Chondrocyte (in vitro differentiated cells): ENCODE measurements at places on chromosomes 11 and 22.

DNA sequence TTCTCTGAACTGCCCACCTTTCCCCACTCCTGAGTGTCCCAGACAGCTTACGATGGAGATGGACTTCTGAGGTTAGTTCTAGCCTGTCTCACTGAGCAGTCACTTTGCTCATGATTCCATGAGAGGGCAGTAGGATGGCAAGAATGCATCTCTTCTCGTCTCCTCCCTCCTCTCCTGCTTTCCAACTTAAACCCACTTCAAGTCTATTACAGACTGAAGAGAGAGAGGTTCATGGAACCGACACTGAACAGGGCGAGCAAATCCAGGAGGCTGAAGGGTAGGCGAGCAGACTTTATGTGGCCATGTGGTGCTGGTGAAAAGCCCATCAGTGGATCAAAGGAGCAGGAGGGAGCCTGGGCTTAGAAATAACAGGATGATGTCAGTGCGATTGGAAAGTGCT, 38.6 kb downstream of the CEP164 start:
- no peak for DNase-seq

- no peak for DNase-seq
Measured at GRCh38 chr11:9529334-9529650, 44.2 kb upstream of the WEE1 start.

DNA sequence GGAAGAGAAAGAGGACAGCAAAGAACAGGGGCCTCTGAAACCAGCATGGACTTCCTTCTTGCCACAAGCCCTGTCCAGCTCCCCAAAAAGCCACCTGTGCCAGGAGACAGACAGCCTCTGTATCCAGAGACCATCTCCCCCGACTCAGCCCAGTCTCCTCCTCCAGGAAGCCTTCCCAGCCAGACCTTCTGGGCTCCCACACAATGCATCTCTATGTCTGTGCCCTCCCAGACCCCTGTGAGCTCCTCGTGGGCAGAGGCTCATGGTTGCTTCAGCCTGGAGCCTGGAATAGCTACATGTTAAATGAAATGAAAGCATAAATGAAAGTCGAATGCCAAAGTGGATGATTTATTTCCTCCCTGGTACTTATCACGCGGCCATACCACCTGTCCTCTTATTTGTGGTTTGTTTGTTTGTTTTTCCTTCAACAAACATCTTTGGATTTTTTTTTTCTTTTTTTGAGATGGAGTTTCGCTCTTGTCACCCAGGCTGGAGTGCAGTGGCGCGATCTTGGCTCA, 7.3 kb upstream of the ARAP1 start:
- DNase-seq = no peak

GRCh38 chr22:37782340-37783168, 25.2 kb upstream of the GCAT start:
- no peak for DNase-seq

GRCh38 chr11:40125054-40125453, 1334.4 kb downstream of the LRRC4C start:
- no peak for DNase-seq

- no peak for DNase-seq
Measured at GRCh38 chr11:18304745-18305144, 17.2 kb downstream of the HPS5 start.

DNA sequence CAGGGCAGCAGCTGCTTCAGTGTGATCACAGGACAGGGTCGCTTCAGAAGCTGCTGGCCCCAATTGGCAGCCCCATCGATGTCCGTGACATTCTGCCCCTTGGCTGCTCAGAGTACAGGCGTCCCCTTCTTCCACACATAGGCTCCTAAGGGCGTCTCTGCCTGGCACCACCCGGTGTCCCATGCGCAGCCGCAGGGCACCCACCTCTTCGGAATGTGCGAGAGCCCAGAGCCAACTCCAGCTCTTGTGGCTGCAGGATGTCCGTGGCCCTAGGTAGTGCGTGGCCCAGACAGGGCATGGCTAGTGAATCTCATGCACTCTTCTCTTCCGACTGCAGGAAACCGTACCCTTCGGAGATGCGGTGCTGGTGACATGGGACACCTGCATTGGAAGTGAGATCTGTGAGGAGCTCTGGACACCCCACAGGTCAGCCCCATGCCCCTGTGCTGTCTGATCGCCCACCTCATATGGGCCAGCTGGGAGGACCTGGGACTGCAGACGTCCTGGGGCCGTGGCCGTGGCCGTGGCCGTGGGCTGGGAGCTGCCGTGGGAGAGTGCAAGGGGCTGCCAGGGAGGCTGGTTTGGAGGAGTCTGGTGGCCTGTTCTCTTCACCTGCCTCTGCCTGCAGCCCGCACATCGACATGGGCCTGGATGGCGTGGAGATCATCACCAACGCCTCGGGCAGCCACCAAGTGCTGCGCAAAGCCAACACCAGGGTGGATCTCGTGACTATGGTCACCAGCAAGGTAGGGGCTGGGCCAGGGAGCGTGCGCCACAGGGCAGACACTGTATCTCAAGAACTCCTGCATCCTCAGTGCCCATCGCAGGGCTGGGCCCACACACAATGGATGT, 20.2 kb downstream of the NADSYN1 start:
- peak; percentile 82 for DNase-seq

- no peak for DNase-seq
Measured at GRCh38 chr11:127693686-127694085, 693.1 kb upstream of the KIRREL3 start.

DNA sequence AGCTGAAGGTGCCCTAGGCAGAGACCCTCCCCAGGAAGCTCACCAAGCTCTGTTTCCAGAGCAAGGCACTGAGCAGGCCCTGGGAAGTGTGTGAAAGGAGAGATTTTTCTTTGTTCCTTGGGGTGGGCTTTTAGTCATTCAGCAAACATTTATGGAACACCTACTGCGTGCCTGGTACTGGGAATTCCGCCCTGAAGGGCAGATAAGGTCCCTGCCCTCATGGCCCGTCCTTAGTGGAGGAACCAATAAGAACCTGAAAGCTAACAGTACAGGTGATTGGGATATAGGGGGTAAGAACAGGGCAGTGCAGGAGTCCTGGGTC, 3.9 kb downstream of the TMEM134 start:
- no peak for DNase-seq

GRCh38 chr11:114155116-114155515, 95.6 kb downstream of the ZBTB16 start:
- no peak for DNase-seq

GRCh38 chr11:19420868-19421533, 180.3 kb upstream of the E2F8 start:
- no peak for DNase-seq

GRCh38 chr11:82308979-82309378, 424.7 kb downstream of the FAM181B start:
- no peak for DNase-seq

DNA sequence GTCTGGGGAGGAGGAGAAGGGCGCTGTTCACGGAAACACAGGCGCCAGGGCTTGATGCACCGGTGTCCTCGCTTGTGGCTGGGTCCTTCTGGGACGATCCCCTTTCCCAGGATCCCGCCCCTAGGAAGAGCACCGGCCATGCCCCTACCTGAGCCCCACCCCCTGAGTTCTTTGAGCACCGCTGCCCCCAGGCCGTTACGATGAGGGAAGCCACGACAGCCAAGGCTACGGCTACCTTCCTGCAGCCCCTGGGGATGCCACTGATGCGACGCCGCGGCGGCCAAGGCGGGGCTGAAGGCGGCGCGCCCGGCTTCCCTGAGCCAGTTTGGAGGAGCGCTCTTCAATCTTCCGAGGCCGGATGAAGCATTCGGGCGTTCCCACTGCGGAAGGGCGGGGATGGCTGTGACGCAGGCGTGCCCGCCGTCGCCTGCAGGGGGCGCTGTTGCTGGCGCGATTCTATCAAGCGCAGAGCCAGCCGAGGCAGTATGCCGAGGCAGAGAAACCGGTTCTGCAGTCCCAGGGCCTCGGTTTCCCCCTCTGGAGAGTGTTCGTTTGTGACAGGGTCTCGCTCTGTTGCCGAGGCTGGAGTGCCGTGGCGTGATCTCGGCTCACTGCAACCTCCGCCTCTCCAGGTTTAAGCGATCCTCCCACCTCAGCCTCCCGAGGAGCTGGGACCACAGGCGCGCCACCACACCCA, 9.7 kb upstream of the NEFH start:
- DNase-seq = no peak

- no peak for DNase-seq
Measured at GRCh38 chr22:38949889-38950405, 7.5 kb upstream of the APOBEC3A start.

DNA sequence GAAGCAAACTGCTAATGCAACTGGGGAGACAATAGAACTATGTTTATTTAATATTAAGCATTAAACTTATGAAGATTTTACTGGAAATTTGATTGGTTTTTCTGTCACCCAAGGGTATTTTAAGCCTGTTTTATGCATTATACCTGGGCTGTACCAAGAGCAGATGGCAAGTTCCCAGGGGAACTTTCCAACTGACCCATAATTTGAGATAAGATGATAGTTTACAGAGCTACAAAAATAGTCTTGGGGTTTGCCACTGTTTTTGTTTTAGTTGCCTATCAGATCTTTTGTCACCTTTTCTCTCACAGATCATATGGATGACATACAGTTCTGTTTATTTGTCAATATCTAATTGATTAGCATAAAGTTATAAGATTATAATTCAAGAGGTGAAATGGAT, 43.9 kb downstream of the PDE3B start:
- DNase-seq = no peak

GRCh38 chr11:67387069-67387468, 4.7 kb upstream of the RAD9A start:
- no peak for DNase-seq

DNA sequence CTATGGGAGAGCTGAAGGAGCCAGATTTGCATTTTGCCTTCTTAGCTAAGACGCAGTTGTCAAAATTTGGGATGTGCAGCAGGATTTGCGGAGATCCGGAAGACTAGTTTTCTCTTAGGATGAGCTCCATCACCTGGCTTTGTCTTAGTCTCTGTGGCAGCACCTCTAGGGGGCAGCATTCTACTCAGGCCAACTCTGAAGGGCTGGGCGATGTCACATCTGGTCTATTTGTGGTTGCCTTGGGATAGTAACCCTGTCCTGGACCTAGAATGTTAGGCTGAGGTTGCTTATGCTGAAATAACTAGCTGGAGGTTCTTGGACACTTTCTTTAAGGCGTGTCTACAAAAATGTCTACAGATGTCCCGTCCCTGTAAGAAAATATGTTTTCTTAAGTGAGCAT, 116.2 kb downstream of the FAT3 start:
- no peak for DNase-seq

GRCh38 chr22:29146771-29147170, 58.9 kb upstream of the EMID1 start:
- DNase-seq = no peak

DNA sequence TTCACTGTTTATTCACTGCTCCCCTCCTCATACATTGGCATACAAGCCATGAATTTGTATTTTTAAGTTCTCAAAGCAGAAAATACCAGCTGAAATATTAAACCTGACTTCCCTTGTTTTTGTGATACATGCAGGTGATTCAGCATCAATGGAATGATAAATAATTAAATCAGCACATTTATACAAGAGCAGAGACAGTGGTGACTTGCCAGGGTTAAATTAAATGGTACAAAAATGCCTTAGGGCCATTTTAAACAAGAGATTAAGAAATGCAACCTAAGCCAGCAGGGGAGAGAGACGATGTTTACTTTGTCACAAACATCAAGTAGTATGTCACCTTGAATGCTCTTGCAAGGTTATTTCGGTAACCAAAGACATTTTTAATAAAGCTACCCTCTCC, 95.9 kb upstream of the DDI1 start:
- no peak for DNase-seq

- DNase-seq = no peak
Measured at GRCh38 chr11:16096336-16096735, 260.0 kb downstream of the SOX6 start.

- DNase-seq = peak; percentile 55
Measured at GRCh38 chr22:30435674-30436126, 10.1 kb downstream of the MTFP1 start.

GRCh38 chr11:131629925-131630540, 259.6 kb downstream of the NTM start:
- no peak for DNase-seq

DNA sequence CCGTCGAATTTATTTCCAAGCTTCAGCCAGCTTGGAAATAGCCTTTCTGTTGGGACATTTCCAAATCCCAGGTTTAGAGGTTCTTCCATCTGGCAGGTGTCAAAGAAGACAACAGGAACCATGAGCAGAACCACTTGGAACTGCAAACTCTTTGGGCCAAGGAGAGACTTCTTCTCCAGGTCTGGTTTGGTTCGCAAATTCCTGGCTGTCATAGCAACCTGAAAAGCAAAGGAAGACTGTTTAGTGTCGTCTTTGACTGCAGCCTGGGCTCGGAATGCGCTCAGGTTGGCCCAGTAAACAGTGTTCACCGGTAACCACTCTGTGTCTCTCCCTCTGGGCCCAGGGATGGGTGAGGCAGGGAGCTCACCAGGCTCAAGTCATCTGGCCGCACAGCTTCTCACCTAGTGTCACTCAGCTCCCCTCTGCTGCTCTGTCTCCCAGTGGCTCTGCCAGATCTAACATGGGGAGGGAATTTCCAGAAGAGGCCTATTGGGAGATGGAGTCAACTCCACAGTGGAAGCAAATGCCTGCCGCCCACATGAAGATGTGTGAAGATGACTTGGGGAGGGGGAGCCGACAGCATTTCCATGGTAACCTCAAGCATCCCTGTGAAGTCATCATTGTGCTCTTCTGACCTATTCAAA, 11.9 kb upstream of the CLMP start:
- DNase-seq = no peak

GRCh38 chr22:44983878-44984482, 25.8 kb downstream of the PHF21B start:
- no peak for DNase-seq

DNA sequence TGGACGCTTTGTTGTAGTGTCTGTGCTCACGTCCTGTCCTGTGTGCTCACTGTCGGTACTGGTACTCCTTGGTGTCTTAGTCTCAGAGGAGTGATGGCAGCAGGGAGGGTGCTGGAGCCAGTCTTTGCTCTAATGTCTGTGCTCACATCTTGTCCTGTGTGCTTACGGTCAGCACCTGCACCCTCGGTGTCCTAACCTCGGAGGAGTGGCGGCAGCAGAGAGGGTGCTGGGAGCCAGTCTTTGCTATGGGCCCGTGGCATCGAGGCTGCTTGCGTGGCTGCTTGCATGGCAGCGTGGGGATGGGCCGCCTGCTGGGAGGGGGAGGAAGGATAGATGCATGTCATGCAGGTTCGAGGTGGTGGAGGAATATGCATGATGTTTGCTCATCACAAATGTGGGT, 12.7 kb downstream of the IGHMBP2 start:
- peak; percentile 77 for DNase-seq
